ENCODE measurements at places on chromosomes 16 and 17. TPM values are rescaled to one million over a fixed set of nuclear protein-coding genes. Genes with fewer than 3 reads are reported as not detected.

- ATAC-seq: no peak
Measured at GRCh38 chr16:1053121-1053521, 19.4 kb upstream of the SSTR5 start.

GRCh38 chr16:54027062-54027461 lies 259.5 kb downstream of the IRX3 start:
- peak; percentile 64 for ATAC-seq

- peak; percentile 50 for ATAC-seq
Measured at GRCh38 chr17:19579867-19580565, 46.4 kb downstream of the SLC47A1 start.

DNA sequence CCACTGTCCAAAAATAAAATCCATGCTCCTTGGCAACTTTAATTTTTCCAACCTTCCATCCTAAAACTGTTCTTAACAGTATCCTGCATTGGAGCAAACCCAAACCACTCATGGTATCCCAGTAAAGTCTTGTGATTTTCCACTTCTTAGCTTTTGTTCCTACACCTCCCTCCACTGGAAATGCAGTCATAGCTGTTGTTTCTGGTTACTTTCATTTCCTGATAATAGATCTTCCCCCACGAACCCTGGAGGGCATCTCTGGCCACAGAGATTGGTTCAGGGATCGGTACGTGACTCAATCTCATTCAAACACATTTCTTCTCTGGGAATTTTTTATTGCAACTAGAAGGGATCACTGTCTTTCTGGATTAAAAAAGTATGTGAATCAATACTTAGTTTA lies 276.0 kb downstream of the GRIN2A start:
- no peak for ATAC-seq

GRCh38 chr16:46466239-46466638 lies 154.9 kb downstream of the SHCBP1 start:
- no peak for ATAC-seq

The GAS2L2 gene
- total RNA-seq: 2.3 TPM

The CCP110 gene
- total RNA-seq: 33.7 TPM

The PSKH1 gene
- 33.4 TPM for total RNA-seq

The CRHR1 gene
- total RNA-seq: 0.21 TPM

The SMTNL2 gene
- 1.6 TPM for total RNA-seq

The TMEM98 gene
- 16.2 TPM for total RNA-seq

All from motor neuron (in vitro differentiated cells).